EH (cell line): ENCODE measurements at places on chromosomes 1 and 21.
A peak's percentile ranks its signal among the peaks of the same experiment; 100 is the strongest.

DNA sequence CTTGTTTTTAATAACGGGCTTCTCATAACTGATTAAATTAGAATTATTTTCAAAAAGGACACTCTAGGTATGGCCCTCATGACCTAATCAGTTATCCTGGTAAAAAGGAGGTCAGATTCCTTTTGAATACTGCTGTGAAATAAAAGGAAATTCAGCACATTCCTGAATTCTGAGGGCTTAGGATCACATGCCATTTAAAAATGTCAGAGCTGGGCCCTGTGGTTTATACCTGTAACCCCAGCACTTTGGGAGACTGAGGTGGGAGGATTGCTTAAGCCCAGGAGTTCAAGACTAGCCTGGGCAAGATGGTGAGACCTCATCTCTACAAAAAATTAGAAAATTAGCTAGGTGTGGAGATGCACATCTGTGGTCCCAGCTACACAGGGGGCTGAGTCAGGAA lies 18.0 kb upstream of the RABGGTB start:
- peak; percentile 43 for DNase-seq

DNA sequence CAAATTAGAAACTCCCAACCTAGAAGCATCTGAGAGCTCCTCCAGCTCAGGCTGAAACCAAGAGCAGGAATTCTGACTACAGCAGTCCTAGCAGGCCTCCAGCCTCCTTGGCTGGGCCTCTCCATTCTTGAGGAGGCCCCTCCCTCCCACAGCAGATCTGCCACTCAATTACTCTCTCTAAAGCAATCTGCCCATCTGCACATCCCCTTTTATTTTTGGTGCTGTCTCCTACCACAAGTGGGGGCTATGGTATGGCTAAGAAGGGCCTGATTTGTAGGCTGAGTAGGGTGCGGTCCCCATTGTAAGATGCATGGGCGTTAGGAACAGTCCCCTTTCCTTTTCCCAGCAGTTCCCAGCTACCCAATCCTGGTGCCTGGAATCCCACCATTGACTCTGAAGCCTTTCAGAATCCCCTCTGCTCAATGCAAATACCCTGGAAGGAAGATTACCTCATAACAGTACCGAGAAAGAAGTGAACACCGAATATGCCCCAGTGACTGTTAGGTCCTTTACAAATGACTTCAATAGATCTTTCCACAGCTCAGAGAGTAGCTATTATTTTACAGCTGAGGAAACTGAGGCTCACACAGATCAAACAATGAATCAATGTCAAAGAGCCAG lies 11.6 kb upstream of the TTC39A start:
- DNase-seq: peak; percentile 16

GRCh38 chr1:236844499-236845271 lies 49.6 kb downstream of the MTR start:
- DNase-seq: peak; percentile 91

DNA sequence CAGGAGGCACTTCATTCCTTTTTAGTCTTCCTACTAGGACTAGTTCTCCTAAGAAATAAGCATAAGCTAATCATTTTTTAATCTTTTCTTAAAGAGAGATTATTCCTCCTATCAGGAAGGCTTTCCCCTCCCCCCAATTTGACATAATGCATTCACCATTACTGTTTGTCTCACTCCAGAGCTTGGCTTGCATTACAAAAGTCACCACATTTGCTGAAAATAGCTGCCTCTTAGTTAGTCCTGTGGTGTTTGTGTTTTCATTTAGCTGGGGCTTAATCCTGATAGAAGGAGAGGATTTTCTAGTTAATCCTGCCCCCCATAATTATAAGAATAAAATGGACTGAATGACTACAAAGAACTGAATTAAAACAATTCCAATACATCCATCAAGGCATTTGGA lies 307.1 kb upstream of the RRP15 start:
- DNase-seq: no peak

DNA sequence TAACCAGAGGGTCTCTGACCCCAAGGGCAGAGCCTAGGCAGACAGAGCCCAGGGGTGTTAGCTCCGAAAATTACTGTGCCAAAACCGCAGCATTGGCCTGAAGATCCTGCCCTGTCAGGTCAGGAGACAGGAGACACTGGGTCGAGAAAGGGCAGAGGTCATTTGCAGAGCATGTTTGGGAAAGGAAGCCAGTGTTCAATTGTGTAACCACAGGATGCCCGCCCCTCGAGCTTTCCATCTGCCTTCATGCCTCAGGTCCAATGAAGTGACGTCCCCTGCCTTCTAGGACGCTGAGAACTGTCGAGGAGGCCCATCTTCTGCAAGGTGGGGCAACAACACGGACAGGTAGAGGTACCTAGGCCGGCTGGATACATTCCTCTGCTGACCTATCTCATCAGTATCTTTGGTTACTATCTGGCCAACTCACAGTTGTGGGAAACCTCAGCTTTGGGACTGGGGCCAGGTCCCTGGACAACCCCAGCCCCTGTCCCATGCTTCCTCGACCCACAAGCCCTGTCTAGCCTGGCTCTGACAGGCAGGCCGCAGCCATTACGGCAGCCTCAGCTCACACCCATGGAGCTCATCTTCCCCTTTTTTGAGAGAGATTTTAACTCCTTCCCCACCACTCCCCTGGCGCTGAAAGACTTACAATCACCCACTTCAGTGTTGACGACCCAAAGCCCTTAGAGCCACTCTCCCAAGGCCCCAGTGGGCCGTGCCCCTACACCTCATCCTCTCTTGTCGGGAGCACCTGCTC lies 1.3 kb downstream of the ARL8A start:
- peak; percentile 29 for DNase-seq

DNA sequence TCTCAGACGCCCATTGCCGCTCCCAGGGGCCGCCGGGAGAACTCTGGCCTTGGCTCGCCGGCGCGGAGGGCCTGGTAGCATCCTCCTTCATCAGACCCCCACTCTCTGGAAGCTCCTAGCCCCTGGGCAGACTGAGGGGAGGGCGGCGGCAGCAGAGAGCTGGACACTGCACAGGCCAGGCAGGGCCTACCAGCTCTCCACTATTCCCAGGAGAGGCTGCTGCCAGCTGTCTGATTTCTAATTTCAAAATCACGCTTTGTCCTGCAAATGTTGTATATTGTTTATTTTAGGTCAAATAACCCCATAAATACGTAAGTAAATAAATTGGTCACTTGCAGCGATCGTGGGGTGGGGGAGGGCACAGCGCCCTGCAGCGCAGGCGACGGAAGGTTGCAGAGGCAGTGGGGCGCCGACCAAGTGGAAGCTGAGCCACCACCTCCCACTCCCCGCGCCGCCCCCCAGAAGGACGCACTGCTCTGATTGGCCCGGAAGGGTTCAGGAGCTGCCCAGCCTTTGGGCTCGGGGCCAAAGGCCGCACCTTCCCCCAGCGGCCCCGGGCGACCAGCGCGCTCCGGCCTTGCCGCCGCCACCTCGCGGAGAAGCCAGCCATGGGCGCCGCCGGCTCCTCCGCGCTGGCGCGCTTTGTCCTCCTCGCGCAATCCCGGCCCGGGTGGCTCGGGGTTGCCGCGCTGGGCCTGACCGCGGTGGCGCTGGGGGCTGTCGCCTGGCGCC lies at the start of gene MTARC1:
TSS of gene MTARC1 (plus strand) at position 577 of the 732 bp plus-strand sequence. CDS start at position 609, 32 bp downstream.
- DNase-seq: peak; percentile 53

DNA sequence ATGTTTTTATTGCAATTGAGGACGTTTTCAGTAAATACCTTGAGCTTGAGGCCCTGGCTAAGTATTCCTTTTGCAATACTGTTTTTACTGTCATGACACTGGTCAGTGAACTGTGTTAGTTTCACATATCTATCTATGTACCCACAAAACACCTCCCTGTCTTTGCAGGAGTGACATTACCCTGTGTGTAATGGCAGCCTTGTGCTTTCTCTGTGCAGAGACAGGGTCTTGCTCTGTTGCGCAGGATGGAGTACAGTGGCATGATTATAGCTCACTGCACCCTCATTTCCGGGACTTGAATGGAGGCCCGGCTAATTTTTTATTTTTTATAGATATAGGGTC lies 8.9 kb downstream of the YBX1 start:
- DNase-seq: no peak

- DNase-seq: peak; percentile 77
These were observed 6.0 kb upstream of the UBL4B start for GRCh38 chr1:110106013-110106941.

GRCh38 chr1:221878134-221878533 lies 136.2 kb upstream of the DUSP10 start:
- DNase-seq: no peak

- DNase-seq: peak; percentile 68
These were observed 23.0 kb downstream of the DPH5 start for GRCh38 chr1:101002551-101002950.

- DNase-seq: peak; percentile 91
These were observed 143.0 kb downstream of the FMN2 start for GRCh38 chr1:240234485-240235210.

GRCh38 chr1:151611288-151611790 lies 511 bp upstream of the SNX27 start:
- peak; percentile 62 for DNase-seq

GRCh38 chr1:208604295-208604694 lies 360.1 kb upstream of the PLXNA2 start:
- peak; percentile 73 for DNase-seq

DNA sequence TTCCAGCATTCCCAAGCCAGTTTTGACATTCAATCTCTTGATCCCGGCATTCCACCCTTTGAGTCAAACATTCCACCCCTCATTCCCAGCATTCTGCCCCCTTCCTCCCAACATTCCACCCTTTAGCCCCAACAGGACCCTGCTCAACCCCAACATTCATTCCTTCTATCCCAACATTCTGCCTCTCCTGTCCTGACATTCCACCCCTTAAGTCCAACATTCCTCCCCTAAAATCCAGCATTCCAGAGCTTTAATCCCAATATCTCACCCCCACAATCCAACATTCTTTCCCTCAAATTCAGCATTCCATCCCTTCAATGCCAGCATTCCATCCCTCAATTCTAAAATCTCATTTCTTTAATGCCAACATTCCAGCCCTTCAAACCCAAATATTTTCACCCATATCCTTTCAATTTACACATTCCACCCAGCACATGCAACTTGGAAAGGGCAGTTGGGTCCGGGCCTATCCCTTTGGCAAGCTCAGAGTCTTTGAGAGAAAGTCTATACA lies 22.9 kb downstream of the DDX20 start:
- peak; percentile 90 for DNase-seq

DNA sequence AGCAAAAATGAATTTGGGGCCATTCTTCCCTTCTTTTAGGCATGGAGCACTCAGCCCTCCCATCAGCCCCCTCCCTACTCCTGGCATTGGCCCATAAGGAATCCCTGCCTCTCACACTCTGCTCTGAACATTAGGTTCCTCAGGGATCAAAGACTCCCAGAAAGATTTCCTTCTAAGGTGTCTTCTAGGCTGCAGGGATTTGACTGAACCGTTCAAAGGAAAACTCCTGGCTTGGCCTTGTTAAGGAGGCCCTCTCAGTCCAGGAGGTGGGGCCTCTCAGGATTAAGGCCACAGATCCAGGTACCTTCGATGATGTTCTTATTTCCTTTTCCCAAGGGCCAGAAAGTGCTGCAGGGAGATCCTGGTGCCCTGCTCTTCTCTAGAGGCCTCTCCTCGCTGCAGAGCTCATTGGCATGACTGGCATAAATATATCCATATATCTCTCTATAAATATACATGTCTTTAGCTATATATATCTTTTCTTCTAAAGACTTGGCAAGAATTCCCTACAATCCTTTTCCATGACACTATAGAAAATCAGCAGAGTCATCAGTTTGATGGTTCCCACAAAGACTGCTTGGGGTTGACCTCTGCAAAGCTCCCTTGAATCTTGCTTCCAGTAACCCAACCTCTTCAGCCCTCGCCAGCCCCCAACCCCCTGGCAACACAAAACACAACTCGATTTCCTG lies 59.1 kb downstream of the PLXNA2 start:
- peak; percentile 80 for DNase-seq

DNA sequence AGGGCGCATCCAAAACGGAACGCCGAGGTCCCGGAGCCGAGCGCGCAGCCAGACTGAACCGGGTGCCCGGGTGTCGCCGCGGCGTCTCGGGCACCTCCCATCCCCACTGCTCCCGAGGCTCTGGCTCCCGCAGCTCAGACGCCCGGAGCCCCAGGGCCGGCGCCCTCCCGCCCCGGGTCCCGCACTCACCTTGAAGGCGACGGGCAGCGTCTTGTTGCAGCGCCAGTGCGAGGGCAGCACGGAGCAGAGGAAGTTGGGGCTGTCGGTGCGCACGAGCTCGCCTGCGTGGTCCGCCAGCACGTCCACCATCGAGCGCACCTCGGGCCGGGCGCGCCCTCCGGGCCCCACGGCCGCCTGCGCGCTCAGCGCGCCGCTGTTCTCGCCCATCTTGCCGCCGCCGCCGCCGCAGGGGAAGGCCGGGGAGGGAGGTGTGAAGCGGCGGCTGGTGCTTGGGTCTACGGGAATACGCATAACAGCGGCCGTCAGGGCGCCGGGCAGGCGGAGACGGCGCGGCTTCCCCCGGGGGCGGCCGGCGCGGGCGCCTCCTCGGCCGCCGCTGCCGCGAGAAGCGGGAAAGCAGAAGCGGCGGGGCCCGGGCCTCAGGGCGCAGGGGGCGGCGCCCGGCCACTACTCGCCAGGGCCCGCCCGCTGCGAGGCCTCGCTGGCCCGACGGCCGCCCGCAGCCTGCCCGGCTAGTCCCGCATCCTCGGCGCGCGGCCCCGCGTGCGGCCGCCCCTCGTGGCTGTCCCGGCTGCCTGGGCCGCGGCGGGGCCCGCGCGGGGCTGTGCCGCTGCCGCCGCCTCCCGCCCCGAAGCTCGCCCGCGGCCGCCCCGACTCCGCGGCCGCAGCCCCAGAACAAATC lies 447 bp downstream of the RUNX3 start:
- peak; percentile 45 for DNase-seq

DNA sequence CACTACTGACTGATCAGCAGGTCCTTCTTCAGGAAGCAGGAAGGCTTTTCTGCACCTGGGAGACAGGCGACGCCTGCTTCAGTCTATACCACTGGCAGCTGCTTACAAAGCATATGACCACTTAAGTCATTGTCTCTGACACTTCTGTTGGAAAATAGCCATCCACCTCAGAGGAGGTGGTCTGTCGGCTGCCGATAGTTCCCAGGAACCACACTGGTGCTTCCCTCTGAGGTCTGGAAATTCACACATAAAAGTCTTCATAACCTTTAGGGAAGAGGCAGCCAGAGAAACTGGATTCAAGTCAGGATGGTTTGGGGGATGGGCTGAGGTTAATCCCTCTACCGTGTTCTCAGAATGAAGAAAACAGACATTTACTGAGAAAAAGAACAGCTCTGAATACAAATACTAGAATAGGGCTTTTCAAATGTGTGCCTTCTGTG lies 15.6 kb upstream of the SRP9 start:
- DNase-seq: no peak

- peak; percentile 82 for DNase-seq
These were observed at the start of gene ADAMTSL4 for GRCh38 chr1:150548632-150549495. ADAMTSL4 (plus strand) TSS chr1:150549408; CDS start chr1:150552289, 2,881 bp downstream.

- DNase-seq: no peak
These were observed 726 bp downstream of the TACSTD2 start for GRCh38 chr1:58576325-58576726.
